Activated naive CD4-positive, alpha-beta T cell treated with anti-CD3 and anti-CD28 coated beads for 36 hours (primary cell): ENCODE measurements at places on chromosomes 1 and 21. TPM values are rescaled to one million over a fixed set of nuclear protein-coding genes. Genes with fewer than 3 reads are reported as not detected.
A peak's percentile ranks its signal among the peaks of the same experiment; 100 is the strongest.

DNA sequence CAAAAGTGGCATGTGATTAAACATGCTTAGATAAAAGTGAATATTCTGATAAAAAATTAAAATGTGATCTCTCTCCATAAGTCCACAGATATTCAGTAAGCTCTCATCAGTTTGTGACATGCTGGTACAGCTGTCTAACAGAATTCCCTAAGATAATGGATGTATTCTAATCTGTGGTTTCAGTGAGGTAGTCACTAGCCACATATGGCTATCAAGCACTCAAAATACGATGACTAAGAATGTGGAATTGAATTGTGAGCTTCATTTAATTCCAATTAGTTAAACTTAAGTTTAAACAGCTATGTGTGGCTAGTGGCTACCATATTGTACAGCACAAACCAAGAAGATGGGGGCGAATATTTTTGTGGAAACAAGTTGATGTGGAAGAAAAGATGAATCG, 4.1 kb upstream of the REG4 start:
- no peaks in the 10 kb centered on the region for H3K36me3 ChIP-seq
- no peak overlapping the region for H3K4me3 ChIP-seq
- DNase-seq: no peak
- peaks cover 3% of the 10 kb centered on the region for H3K27me3 ChIP-seq

DNA sequence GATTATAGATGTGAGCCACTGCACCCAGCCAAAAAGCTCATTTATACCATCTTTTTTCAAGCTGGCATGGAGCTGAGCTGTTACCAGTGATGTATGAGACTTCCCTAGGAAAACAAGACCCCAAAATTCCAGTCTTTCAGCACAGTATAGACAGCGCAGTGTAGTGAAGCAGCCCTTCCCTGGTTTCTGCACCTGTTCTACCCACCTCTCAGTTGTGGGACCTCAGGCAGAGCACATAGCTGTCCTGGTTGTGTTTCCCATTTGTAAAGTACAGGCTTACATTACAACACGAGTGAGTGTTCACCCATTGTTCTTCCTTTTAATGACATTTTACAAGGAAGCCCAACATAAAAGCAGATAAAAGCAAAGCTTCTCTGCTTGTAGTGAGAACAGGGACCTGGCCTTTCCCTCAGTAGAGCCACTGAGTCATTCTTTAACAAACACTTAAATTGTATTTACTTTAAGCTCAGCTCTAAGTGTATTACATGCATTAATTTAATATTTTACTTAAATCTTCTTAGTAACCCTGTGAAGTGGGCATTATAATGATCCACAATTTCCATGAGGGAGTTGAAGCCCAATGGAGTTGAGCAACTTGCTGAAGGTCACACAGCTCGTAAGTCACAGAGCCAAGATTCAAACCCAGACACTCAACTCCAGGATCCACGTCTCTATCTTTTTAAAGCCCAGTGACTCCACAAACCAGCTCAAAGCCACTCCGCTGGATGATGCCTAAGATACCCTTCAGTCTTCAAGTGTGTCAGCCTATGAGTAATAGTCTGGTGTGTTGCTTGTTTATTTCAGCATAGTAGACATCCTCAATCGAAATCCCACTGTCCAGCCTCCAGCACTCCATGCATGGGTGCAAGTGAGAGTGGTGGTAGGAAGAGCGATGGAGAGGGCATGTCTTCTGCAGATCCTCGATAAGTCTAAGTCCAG, 40.5 kb upstream of the CAPZB start:
- no peaks in the 10 kb centered on the region for H3K27me3 ChIP-seq
- DNase-seq: no peak
- no peak overlapping the region for H3K27ac ChIP-seq

DNA sequence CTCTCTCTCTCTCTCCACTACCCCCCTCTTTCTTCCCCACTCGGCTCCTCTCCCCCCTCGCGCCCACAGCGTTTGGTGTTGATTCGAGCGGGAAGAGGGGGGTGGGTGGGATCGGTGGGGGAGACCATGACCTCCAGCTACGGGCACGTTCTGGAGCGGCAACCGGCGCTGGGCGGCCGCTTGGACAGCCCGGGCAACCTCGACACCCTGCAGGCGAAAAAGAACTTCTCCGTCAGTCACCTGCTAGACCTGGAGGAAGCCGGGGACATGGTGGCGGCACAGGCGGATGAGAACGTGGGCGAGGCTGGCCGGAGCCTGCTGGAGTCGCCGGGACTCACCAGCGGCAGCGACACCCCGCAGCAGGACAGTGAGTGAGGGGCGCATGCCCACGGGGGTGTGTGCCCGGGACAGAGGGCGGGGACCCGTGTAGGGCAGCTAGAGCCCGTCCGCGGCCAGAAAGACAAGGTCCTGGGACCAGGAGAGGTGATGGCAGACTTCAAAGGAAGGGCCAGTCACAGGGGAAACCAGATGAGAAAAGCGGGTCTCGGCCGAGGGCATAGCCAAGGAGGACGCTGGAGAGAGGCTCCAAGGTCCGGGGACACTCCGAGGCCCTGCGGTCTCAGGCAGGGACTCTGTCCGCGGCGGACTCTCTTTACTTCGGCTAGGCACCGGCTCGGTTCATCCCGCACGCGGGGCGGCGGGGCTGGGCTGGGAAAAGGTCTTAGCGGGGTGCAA, at the start of gene PRRX1:
PRRX1 (plus strand) TSS at position 39 of the 735 bp plus-strand sequence; CDS start at position 127, 88 bp downstream.
- DNase-seq: no peak
- peak within 1 kb of the TSS; percentile 41 for H3K4me3 ChIP-seq
- H3K27ac ChIP-seq: no peak within 1 kb of the TSS
- H3K36me3 ChIP-seq: no peaks in the 10 kb centered on the region

DNA sequence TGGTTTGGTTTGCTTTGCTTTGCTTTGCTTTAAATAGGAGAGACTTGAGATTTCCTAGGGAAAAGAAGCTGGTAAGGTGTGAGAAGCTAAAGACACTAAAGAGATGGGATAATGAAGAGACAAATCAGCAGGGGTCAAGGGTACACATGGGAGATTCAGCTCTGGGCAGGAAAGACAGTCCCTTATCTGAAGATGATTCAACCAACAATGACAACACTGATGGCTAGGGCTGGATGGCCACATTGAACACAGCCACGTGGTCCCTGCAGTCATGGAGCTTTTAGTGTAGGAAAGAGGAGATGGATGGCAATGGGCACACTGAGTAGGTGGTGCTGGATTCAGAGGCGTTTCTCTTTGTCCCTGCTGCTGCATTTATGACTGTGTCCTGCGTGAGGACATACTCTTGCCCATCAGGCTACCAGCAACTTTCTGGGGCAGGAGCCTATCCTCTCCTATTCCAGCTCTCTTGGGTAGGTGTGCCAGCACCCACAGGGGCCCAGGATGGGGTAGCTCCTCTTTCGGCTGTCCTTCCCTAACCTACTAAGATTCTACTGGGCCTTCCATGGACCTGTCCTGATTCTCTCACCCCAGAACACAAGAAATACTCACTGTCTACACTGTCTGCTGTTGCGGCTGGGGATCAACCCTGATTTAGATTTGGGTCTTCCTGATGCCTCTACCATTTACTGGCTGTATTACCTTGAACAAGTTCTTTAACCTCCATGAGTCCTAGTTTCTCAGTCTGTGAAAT, 1.4 kb upstream of the SHISA4 start:
- peaks cover 3% of the 10 kb centered on the region for H3K4me1 ChIP-seq
- DNase-seq: no peak
- no peaks in the 10 kb centered on the region for H3K36me3 ChIP-seq
- no peak overlapping the region for H3K27ac ChIP-seq

GRIK1 gene
- total RNA-seq: not detected

GRCh38 chr1:74420467-74420866, 91.9 kb downstream of the LRRC53 start:
- no peaks in the 10 kb centered on the region for H3K36me3 ChIP-seq
- H3K4me1 ChIP-seq: no peaks in the 10 kb centered on the region
- no peak overlapping the region for H3K4me3 ChIP-seq
- DNase-seq: no peak
- no peak overlapping the region for H3K27ac ChIP-seq
- no peaks in the 10 kb centered on the region for H3K27me3 ChIP-seq

GRCh38 chr21:38993561-38993960, 187.8 kb downstream of the ETS2 start:
- peaks cover 21% of the 10 kb centered on the region for H3K27me3 ChIP-seq
- no peaks in the 10 kb centered on the region for H3K4me1 ChIP-seq

UBL4B gene
- total RNA-seq: not detected

FAM3B gene
- total RNA-seq: not detected

- no peak for DNase-seq
- H3K36me3 ChIP-seq: no peaks in the 10 kb centered on the region
- H3K4me3 ChIP-seq: no peak overlapping the region
- no peaks in the 10 kb centered on the region for H3K27me3 ChIP-seq
- peaks cover 11% of the 10 kb centered on the region for H3K4me1 ChIP-seq
Measured at GRCh38 chr1:114111731-114112641, 41.7 kb downstream of the SYT6 start.

GRCh38 chr1:208139434-208140045, 104.6 kb downstream of the PLXNA2 start:
- H3K27me3 ChIP-seq: no peaks in the 10 kb centered on the region
- DNase-seq: no peak
- no peaks in the 10 kb centered on the region for H3K36me3 ChIP-seq
- no peak overlapping the region for H3K27ac ChIP-seq
- no peak overlapping the region for H3K4me3 ChIP-seq

THEM5 gene
- total RNA-seq: not detected

DNA sequence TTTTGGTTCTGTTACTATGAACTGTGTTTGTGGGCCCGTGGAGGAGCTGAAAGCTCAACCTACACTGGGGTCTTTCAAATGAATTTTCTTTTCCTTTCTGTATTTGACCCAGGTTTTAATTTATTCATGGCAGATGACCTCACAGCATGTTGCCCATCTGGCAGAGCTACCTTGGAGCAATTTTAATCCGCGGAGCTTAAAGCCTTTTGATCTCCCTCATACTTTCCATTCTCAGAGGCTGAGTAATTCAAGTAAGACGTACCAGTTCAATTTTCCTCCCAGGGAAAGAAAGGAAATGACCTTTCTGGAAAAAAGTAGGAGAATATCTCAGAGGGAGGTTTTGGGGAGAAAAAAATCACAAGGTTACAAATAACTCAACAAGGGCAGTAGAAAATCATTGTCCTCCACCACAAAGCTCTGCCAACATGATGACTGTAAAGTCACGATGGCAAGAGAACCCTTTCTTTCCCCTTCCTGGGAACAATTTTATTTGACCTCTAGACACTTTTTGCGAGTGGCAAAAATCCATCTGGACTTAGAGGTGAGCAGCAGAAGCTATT, 21.6 kb upstream of the PCP4 start:
- no peak for DNase-seq
- no peaks in the 10 kb centered on the region for H3K4me1 ChIP-seq
- no peak overlapping the region for H3K27ac ChIP-seq
- H3K27me3 ChIP-seq: no peaks in the 10 kb centered on the region

CFHR4 gene
- not detected for total RNA-seq

DNA sequence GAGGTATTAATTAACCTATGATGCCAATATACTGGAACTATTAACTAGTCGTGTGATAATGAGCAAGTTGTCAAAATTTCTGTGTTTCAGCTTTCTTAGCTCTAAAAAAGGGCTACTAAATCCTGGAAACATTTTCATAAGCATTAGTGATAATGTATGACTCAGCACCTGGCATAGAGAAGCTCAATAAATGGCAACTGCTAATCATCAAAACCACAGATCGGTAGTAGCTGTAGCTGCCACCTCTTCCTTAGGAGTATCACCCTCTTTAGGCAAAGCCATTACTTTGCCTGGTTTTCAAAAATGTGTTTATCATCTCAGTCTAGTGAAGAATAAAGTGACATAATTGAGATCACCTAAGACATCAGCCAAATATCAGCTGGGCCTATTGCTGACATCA, 75.5 kb downstream of the TPR start:
- no peak for DNase-seq
- H3K27me3 ChIP-seq: no peaks in the 10 kb centered on the region
- H3K27ac ChIP-seq: peak overlapping the region; percentile 95
- peaks cover 44% of the 10 kb centered on the region for H3K36me3 ChIP-seq
- H3K4me3 ChIP-seq: peak overlapping the region; percentile 75

- H3K36me3 ChIP-seq: no peaks in the 10 kb centered on the region
- DNase-seq: no peak
- H3K4me3 ChIP-seq: no peak overlapping the region
- no peak overlapping the region for H3K27ac ChIP-seq
- peaks cover 5% of the 10 kb centered on the region for H3K27me3 ChIP-seq
- H3K4me1 ChIP-seq: peaks cover 18% of the 10 kb centered on the region
Measured at GRCh38 chr1:204359131-204359473, 627 bp downstream of the PLEKHA6 start.

DNA sequence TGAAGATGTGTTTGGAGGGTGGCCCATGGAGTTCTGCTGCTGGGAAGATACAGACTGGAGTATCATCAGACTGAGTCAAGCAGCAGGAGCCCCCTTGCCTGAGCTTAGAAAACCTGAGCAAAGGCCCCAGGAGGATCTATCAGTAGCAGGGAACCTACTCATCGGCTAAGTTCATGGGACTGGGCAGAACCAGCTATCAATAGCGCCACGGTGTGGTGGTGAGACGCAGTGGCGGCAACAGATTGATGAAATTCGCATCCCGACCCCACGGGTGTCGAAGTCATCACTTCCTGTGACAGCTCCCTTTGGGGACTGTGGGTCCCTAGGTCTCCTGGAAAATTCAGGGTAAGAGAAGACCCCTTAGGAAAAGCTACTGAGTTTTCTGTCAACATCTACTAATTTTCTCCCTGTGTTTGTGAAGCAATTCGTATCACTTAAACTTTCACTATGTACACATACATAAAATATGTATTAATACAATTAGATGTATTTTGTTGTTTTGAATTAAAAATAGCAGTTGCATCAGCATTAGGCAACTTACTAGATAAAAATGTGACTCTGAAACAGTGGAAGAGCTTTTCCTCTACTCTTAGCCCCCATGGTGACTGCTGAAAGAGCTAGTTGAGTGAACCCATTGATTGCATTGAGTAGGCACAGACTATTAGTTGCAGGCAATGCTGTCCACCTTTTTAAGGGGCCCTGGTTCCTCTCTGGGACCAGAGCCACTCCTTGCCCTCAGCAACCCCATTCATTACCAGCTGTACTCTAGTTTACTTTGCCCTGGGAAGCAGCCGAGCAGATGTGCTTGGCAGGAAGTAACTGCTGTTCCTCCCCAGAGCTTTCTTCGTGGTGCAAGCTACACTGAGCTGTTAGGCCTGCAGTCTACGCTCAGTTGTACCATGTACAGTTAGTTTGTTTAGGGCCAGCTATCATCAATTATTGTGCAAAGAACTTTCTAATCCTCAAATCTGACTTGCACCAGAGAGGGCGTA, 7.3 kb upstream of the CACNA1S start:
- peak; percentile 82 for DNase-seq
- H3K4me3 ChIP-seq: no peak overlapping the region
- H3K36me3 ChIP-seq: no peaks in the 10 kb centered on the region
- H3K27me3 ChIP-seq: peaks cover 2% of the 10 kb centered on the region
